ENCODE measurements at places on chromosomes 16 and 17. TPM values are rescaled to one million over a fixed set of nuclear protein-coding genes. Genes with fewer than 3 reads are reported as not detected.

Gene TBX6
- 0.75 TPM for total RNA-seq

Gene OR4D1
- total RNA-seq, result not detected

- no peak for DNase-seq
Observed at GRCh38 chr16:1330260-1330914, 3.1 kb upstream of the BAIAP3 start.

DNA sequence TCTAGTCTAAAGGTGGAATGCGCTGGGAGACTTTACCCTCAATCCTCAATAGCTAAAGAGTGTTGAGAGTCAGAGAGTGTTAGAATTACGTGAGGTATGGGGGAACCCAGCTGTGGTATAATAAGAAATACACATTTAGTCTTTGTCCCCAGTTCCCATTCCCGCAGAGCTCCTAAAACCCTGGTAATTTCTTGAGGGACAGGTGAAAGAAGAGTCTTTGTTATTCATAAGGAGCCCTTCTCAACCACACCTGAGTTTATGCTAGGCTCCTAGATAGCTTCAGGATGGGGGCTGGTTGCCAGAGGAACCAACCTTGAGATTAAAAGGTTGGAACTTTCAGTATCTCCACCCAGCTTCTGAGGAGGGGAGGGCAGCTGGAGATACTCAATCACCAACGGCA, 5.8 kb downstream of the ZNF18 start:
- DNase-seq, result no peak

Gene SOST
- total RNA-seq, result 15.1 TPM

Gene ST6GALNAC2
- 15.8 TPM for total RNA-seq

- no peak for DNase-seq
Observed at GRCh38 chr16:1908184-1908583, 10.0 kb downstream of the HS3ST6 start.

Gene CDT1
- not detected for total RNA-seq

Gene CCT6B
- total RNA-seq, result not detected

Gene DNAJA2
- total RNA-seq, result 15.8 TPM

GRCh38 chr17:19363460-19364035, 1.0 kb upstream of the B9D1 start:
- no peak for DNase-seq

GRCh38 chr17:61122326-61122913, 277.2 kb upstream of the TBX2 start:
- DNase-seq, result no peak

Gene CPHXL2
- not detected for total RNA-seq

Gene NXPH3
- total RNA-seq, result 30.3 TPM

Gene EIF1
- total RNA-seq, result 102 TPM

- no peak for DNase-seq
Observed at GRCh38 chr17:5364156-5364555, 55.3 kb downstream of the NUP88 start.

Gene HBQ1
- total RNA-seq, result not detected

DNA sequence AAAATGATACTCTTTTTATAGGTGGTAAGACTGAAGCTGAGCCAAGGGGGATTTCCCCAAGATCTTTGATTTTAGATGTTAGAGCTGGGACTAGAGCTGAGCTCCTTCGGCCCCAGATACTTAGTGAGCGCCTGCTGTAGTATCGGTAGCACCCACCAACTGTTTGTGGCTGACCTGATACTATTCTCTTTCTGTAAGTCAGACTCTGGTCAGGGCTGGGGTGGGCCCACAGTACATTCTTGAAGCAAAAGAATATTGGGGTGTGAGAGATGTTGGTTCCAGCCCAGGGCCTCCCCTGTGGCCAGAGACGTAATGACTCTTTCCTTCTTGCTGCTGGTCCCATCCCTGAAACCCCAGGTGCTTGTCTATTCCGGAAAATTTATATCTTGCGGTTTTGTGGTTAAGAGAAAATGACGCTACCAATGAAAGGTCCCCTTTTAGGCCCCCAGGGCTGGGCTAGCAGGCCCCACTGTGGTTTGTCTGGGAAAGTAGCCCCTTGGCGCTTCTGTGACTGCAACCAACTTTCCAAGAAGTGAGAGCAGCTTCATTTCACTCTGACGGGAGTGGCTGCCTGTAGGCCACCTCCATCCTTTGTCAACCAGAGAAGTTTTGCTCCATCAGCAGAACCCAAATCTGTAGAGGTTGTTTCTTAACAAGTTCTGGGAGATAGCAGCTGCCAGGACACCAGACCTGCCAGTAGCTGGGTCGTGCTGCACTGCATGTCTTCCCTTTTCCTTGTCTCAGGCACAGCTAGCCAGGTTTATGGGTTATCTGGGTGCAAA, 86.4 kb upstream of the LGALS9 start:
- DNase-seq, result no peak

GRCh38 chr17:31100840-31101459, 6.2 kb downstream of the NF1 start:
- no peak for DNase-seq

DNA sequence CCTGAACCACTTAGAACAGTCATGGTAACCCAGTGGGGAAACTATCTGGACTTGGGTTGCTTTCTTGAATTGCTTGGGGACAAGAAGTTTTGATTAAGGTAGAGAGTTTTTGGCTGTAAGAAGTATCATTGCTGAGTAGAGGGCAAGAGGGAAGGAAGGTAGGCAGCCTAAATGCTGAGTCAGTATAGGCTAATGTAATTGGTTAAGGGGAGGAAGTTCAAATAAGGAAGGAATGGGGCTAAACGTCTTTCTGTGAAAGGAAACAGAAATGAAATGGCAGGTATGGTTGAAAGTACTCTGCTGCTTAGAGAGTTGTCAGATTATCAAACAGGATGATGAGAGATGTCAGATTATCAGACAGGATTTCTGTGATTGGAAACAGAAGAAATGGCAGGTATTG, 20.3 kb downstream of the KPNB1 start:
- DNase-seq, result no peak

GRCh38 chr16:19717314-19717713, 713 bp downstream of the KNOP1 start:
- no peak for DNase-seq

DNA sequence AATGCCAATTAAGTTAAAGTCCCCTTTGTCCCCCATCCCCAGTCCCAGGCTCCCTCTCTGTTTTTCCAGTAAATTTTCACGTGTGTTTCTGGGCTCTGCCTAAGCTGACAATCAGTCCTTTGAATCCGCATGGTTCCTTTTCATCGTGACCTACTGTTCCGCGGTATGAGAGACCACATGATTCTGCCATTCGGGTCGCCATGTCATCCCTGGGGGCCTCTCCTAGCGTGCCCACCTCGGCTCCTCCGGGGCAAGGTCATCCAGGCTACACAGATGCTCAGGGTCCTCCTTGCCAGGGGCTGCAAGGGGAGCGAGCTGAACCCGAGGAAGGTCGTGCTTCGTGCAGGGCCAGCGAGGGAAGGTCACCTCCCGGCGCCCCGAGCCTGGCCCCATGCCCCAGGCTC, 157.6 kb downstream of the RAB11FIP4 start:
- no peak for DNase-seq

- DNase-seq, result peak; percentile 43
Observed at GRCh38 chr17:77838748-77839697, 119.5 kb upstream of the TNRC6C start.

- DNase-seq, result no peak
Observed at GRCh38 chr16:72836181-72836580, 211.7 kb downstream of the ZFHX3 start.

DNA sequence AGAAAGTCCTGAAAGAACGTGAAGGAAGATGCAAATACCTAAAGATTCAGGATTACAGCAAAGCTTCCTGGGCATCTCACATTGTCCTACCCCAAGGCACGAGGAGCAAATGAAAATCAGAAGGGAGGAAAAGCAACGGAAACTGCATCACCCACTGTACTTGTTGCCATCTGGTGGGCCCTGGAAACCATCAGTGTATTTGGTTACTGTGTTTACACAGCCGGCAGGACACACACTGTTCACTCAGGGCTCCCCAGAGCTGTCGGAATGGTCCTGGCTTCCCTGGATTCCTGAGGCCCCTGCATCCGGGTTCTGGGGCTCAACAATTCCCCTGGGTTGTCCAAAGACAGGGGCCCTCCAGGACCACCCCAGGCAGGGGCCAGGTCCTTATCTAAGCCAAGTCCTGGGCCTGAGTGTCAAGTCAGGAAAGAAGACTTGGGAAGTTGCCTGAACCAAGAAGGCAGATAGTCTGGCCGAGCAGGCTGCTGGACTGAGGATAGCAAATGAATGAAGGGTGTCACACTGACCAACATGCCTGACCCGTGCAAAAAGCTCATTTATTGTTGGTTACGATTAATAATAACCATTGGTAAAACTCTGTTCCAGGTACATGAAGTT, 52.8 kb downstream of the SOX9 start:
- DNase-seq, result no peak

GRCh38 chr16:67936880-67937605, 393 bp upstream of the PSMB10 start:
- peak; percentile 44 for DNase-seq

DNA sequence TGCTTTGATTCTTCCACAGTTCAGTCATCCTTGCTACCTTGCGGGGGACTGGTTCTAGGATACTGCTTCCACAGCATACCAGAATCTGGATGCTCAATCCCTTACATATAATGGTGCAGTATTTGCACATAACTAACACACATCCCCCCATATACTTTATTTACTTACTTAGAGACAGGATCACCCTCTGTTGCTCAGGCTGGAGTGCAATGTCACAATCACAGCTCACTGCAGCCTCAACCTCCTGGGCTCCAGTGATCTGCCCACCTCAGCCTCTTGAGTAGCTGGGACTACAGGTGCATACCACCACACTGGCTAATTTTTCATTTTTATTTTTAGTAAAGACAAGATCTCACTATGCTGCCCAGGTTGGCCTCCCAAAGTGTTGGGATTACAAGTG, 112.2 kb downstream of the GOSR1 start:
- DNase-seq, result no peak

DNA sequence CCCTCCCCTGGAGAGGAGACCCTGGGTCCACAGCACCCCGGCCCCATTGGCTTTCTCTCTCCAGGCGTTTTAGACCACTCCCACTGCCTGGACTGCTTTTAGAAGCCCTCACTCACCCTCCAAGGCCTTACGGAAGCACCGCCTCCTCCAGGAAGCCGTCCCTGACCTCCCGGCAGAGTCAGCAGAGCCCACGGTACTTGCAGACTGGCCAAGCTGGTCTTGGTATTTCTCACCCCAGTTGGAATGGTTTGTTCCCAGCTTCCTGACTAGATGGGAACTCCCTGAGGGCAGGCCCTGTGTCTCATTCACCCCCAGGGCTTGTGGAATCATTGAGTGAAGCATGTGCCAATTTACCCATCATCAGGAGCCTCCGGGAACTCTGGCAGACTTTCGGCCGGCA, 9.2 kb downstream of the SCGB1C2 start:
- no peak for DNase-seq

Gene MILR1
- total RNA-seq, result 6.2 TPM

DNA sequence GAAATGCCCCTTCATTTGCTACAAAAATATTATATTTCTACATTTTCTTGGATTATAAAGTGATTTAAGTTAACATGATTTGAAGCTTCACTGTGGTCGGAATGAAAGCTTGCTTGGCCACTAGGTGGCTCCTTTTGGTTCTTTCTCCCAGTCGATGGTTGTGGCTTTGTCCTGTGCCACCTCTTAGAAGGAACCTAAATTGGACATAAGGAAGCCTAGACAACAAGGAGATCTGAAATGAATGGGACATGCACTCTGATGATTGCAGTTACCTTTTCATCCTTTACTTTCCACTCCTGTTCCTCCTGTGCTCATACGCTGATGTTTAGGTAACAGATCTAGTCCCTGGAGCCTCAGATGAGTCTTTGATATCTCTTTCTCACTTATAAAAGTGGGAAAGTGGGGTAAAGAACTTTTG, 39.2 kb downstream of the FTO start:
- DNase-seq, result no peak

- DNase-seq, result no peak
Observed at GRCh38 chr16:89562939-89563338, 2.5 kb downstream of the RPL13 start.

Gene TBX2
- 100 TPM for total RNA-seq

Gene SKAP1
- total RNA-seq, result not detected

- no peak for DNase-seq
Observed at GRCh38 chr16:78773291-78773702, 673.8 kb downstream of the WWOX start.

GRCh38 chr17:79023180-79023705, 726 bp upstream of the C1QTNF1 start:
- peak; percentile 73 for DNase-seq

Measured in ascending aorta (tissue), 2 donors.